Suprapubic skin (tissue), 4 donors: ENCODE measurements at places on chromosomes 5 and 9.

GRCh38 chr5:1663186-1663585 lies 136.5 kb downstream of the MRPL36 start:
- DNase-seq = no peak

DNA sequence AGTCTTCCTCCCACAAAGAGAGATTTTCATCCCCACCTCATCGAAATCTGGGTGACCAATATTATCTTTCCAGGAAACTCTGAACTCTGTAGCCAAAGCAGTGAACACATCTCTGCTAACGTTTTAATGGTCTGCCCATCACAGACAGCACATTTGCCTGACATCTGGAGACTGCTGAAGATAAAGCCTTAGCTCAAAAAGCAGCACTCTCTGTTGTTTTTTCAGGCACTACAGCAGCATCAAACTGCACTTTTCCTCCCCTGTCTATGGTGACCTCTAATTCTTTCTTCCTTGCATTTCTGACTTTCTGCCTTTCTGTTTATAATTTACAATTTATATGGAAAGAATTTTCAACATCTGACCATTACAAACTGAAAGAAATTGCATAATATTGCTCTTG lies 66.8 kb downstream of the RAB3C start:
- no peak for DNase-seq

GRCh38 chr9:118401546-118401945 lies 697.3 kb downstream of the TLR4 start:
- DNase-seq = no peak

DNA sequence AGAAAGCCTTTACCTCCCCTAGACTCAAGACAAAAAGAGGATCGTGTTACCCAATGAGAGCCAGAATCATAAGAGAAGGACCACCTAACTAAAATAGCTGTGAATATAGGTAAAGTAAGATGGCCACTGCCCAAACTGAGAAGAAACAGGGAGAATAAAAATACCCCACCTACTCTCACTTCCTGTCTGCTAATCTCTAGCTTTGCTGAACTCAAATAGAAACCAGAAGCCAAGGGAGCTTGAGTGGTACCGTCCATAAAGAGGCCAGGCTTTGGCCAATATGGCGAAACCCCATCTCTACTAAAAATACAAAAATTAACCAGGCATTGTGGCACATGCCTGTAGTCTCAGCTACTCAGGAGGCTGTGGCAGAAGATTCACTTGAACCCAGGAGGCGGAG lies 123.0 kb upstream of the FST start:
- DNase-seq = no peak

GRCh38 chr5:164153469-164154172 lies 648.2 kb downstream of the MAT2B start:
- no peak for DNase-seq

DNA sequence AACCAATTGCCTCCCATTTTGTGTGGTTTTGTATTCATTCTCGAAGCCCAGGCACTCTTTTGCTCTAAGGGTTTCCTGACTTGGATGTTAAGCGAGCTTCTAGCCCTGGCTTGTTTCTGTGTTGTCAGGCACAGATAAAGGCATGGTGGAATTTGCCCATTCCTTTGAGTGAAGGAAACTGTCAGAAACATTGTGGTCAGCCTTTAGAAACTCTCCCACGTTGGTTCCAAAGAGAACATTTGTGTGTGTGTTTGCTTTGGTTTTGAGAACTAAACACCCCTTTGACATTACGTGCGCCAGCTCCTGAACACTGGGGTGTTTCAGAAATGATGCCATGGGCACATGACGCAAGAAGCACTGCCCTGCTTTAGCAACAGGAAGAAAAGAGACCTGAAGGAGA lies 320.9 kb downstream of the NTRK2 start:
- DNase-seq = no peak

GRCh38 chr9:123239726-123240125 lies 28.7 kb downstream of the STRBP start:
- DNase-seq = no peak

- DNase-seq = no peak
Observed at GRCh38 chr9:107624234-107624948, 134.8 kb upstream of the KLF4 start.

DNA sequence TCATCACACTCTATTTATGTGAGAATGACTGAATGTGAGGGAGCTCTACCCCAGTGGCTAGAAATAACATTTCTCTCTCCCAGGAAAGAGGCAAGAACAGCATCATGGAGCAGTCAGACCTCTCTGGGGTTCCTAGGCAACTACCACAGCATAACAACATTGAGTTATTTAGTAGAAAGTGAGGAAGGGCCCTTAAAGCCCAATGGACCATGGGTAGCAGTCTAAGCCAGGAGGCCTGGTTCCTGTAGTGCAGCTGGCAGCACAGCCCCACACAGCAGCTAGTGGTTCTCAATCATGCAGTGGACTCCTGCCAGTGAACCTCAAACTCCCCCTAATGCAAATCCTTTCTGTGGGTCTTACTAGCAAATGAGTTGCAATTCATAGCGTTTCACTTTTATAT lies 55.3 kb downstream of the SPEF2 start:
- no peak for DNase-seq

DNA sequence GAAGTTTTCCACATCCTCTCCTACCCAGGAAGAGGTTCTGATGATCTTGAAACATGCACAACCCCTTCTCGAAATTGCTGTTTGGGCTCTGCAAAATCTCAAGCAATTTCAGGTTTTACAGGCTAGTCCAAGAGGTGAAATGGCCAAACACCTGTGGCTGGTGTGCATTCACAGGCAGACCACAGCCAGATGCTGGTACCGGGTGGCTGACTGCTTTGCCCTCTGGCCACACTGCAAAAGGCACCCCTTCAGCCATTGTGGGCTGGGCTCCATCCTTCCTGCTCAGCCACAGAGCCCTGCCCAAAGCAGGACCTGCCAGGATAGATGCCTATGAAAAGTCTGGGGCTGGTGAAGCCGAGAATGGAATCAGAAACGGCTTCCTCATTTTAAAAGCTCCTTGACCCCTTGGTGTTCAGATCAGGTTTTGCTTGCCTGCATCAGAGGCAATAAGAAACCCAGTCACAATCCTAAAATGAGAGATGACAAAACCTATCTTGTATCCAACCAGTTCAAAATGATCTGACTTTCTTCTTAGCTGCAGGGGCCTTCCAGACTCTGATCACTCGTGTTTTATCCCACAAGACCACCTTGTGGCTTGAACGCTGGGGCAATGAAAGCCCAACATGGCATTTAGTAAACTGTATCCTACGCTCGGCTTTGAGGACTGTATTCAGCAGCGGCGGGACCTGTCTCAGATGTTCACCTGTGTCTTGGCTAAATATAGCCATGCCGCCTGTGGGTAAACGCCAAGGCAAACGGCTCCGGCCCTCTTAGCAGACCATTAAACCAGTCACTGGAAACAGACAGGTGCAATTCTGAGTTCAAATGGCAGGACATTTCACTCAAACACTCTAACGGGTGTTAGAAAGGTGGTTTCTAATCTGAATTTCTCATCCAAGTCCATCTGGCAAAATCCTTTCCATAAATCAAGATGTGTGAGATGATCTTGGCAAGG lies 49.6 kb downstream of the EPB41L4B start:
- no peak for DNase-seq

DNA sequence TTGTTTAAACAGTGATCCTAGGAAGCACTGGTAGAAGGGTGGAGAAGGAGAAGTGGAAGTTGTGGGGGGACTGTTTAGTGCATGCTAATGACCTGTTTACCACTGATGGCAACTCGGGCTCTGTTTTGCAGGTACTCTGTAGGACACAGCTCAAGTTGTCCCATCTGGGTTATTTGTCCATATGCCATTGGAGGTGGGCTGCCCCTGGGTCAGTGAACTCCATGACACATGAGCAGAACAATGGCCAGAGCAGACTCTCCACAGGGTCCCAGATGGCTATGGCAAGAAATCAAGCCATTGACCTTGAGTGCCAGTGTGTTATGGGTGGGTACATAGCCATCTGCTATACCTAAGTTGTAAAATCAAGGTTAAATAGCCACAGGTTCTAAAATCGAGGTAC lies 175.9 kb downstream of the GAS1 start:
- no peak for DNase-seq

- no peak for DNase-seq
Observed at GRCh38 chr9:113011911-113012381, at the start of gene ZNF883. Gene ZNF883, minus strand, starts transcription at chr9:113012192.

DNA sequence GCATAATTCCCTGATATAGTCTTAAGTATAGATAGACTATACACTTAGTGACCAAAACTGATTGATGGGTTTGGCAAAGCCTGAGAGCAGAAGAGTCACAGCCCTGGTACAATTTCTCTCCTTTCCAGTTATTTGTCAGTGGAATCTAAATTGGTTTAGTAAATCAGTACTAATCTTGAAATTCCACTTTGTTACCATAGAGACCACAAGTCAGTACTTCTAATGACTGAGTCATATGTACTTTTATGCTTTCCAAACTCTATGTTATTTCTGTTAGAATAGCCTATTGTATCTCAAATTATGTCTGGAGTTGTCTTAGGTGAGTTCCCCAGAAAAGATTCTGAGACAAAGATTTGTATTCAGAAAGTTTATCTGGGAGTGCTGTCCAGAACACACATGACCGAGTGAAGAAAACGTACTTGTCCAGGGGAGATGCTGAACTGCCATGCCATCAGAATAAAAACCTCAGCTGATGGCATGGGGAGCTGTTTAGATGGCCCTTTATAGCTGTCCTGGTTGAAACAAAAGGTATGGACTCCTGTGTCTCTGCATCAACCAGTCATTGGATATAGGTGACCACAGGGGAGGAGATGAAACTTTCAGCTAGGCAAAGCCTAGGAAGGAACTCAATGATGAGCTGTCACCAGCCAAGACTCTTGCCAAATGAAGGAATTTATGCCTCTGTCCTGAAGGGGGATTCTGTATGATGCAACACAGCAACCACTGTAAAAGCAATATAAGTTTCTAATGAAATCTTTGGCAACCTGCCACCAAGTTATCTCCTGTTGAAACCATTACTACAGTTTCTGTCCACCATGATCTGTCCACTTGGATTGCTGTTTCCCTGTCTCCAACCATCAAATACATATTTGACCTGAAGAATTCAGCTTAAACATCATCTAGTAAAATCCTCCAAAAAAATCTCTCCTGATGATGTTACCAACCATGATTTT lies 18.0 kb upstream of the SMC2 start:
- DNase-seq = no peak

DNA sequence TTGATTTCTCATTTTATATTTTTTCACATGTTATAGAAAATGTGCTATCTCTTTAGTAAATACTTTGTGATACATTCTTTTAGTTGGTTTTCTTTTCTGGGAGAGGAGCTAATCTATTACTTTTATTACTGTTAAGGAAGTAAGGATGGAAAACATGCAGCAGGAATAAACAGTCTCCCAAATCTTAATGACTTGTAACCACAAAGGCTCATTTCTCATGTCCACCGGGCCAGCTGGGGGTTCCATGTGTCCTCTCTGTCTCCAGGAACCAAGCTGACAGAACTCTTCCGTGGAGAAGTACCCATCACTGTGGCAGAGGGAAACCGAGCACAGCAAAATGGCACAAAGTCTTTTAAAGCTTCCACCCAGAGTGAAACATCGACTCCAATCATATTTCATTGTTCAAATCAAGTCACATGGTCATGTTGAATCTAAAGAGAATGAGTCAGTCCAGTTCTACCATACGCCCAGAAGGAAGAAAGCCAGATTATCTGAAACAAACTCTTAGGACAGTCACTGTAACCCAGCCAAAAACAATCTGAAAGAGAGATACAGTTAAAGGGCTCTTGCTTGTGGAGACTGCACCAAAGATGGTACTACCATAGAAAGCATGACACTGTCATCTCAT lies 97.1 kb upstream of the CDH6 start:
- no peak for DNase-seq
